Activated CD4-positive, alpha-beta memory T cell treated with anti-CD3 and anti-CD28 coated beads for 36 hours (primary cell): ENCODE measurements at places on chromosomes 3 and 15. TPM values are rescaled to one million over a fixed set of nuclear protein-coding genes. Genes with fewer than 3 reads are reported as not detected.

DNA sequence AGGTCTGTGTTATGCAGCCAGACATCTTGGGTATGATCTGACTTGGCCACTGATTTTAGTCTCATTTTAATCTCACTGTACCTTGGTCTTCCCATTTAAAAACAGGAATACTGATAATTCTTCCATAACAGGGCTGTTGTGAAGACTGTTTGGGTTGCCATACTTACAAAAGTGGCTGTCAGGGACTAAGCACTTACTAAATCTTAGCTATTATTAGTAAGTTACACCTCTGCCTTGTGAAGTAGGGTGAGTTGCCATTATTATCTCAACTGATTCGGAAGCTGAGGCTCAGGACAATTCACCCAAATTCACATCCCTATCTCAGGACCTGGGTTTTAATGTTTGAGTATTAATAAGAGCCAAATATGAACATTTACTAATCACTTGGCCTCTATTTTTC lies 12.7 kb downstream of the ZNF385D start:
- DNase-seq: no peak

DNA sequence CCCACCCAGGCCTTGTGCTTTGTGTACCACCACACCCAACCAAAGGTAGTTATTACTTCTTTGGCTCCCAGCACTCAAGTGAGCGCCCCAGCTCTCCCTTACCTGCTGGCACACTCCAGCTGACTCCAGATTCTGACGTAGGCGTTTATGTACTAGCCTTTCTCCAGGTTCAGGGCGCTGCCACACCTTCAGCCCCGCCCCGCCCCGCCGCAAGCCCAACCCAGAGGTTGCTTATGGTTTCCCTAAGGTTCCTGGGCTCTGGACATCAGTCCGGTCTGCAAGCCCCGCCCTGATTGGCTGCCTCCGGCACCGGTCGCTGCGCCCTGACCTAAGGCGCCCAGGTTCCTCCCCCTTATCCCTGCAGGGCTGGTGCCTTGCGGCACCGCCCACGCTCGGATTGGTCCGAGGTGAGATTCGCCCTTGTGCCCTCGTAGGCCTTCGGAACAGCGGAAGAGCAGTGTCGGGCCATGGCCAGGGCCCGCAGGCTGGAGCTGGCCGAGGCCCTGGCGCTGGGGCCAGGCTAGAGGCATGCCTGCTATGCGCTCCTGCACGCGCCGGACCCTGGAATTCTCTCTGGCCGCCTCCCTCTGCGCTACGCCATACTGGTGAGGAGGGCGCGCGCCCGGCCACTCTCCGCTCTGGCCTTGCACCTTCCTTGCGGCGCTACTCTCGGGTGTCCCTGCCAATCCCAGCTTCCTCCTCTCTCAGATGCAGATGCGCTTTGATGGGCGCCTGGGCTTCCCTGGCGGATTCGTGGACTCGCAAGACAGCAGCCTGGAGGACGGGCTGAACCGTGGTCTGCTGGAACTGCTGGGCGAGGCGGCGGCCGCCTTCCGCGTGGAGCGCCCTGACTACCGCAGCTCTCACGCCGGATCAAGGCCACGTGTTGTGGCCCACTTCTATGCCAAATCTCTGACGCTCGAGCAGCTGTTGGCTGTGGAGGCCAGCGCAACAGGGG lies 19.8 kb upstream of the NUDT16 start:
- peaks cover 12% of the 10 kb centered on the region for H3K4me1 ChIP-seq
- DNase-seq: peak; percentile 45
- no peak overlapping the region for H3K27ac ChIP-seq
- H3K36me3 ChIP-seq: no peaks in the 10 kb centered on the region
- peaks cover 41% of the 10 kb centered on the region for H3K27me3 ChIP-seq
- H3K4me3 ChIP-seq: peak overlapping the region; percentile 50

DNA sequence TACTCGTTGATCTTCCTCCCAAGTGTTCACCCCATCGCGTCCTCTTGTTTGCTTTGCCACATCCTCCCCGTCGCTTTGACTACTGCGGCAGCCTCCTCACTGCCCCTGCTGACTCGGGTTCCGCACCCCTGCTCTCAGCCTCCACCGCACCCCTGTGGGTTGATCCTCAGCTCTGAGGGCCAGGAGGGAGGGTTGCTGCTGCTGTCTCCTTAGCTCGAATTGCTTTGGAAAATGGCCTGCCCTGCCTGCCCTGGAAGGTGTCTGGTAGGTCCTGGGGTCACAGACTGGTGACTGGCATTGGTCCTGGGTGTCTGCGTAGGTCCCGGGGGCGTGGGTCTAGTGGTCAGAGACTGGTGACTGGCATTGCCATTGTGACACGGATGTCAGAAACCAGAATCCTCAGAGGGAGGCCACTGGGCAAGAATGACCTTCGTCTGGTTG lies 9.4 kb downstream of the MUC4 start:
- H3K36me3 ChIP-seq: no peaks in the 10 kb centered on the region
- H3K27ac ChIP-seq: no peak overlapping the region

The ALDH1L1 gene
- not detected for total RNA-seq

DNA sequence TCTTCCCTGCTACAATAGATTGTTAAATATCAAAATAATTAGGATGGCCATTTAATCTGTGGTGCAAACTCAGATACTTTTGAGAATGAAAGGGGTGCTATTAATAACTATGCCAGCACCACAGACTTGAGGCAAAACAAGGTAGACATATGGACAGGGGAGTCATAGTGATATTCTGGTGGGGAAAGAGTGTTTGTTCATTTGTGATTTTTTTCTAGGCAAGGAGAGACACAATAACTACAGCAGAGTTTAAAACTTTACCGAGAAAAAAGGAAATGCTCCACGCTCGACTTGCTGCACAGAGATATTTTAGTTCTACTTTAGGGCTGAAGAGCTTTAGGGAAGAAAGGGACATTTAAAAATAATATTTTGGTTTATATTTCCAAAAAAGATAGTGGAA lies 611.2 kb upstream of the GRM7 start:
- H3K4me1 ChIP-seq: no peaks in the 10 kb centered on the region
- no peaks in the 10 kb centered on the region for H3K27me3 ChIP-seq
- DNase-seq: no peak
- H3K4me3 ChIP-seq: no peak overlapping the region
- no peaks in the 10 kb centered on the region for H3K36me3 ChIP-seq
- no peak overlapping the region for H3K27ac ChIP-seq

DNA sequence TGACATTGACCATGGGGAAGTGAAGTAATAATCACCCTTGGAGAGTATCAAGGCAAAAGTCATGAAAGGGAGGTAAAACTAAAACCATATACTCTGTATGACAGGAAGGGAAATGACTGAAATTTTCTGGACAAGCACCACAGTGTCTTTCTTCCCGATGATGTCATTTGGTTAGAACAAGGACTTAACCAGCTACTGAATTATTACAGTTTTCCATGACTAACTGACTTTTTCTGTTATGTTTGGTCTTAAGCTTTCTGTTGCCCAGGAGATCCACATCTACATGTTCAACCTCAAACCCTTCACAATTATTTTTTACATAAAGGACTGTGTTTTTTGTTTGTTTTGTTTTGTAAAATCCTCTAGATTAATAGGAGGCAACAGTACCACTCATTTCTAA lies 191.9 kb upstream of the IL12A start:
- no peaks in the 10 kb centered on the region for H3K4me1 ChIP-seq
- H3K27me3 ChIP-seq: peaks cover 2% of the 10 kb centered on the region
- no peak overlapping the region for H3K4me3 ChIP-seq
- H3K36me3 ChIP-seq: no peaks in the 10 kb centered on the region
- no peak for DNase-seq
- no peak overlapping the region for H3K27ac ChIP-seq

GRCh38 chr3:63960048-63960711 lies 48.0 kb upstream of the SCAANT1 start:
- H3K27me3 ChIP-seq: no peaks in the 10 kb centered on the region
- H3K27ac ChIP-seq: peak overlapping the region; percentile 31
- H3K4me1 ChIP-seq: peaks cover 54% of the 10 kb centered on the region
- no peak overlapping the region for H3K4me3 ChIP-seq
- no peak for DNase-seq

The GUCA1C gene
- total RNA-seq: not detected

The ACAN gene
- not detected for total RNA-seq

DNA sequence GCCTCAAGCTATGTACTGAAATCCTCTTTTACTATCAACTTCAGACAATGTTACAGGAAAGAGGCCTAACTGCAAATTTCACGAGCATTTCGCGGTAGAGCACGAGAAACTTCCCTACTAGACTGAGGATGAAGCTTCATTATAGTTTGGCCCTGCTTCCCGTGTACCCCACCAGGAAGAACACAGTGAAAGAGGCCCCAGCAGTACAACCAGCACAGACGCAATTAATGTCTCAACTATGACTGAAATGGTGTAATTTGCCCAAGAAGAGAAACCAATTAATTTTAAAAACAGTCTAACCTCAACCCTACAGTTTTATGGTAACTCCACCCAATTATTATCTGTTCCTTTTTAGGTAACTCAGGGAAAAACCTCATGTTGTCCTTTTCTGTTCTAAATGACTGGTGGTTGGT lies 12.1 kb downstream of the CHSY1 start:
- H3K4me3 ChIP-seq: peak overlapping the region; percentile 31
- DNase-seq: no peak
- no peaks in the 10 kb centered on the region for H3K27me3 ChIP-seq
- peak overlapping the region; percentile 75 for H3K27ac ChIP-seq
- peaks cover 62% of the 10 kb centered on the region for H3K4me1 ChIP-seq

- peak overlapping the region; percentile 44 for H3K4me3 ChIP-seq
- no peaks in the 10 kb centered on the region for H3K27me3 ChIP-seq
- DNase-seq: peak; percentile 81
- no peaks in the 10 kb centered on the region for H3K36me3 ChIP-seq
- peaks cover 35% of the 10 kb centered on the region for H3K4me1 ChIP-seq
- H3K27ac ChIP-seq: peak overlapping the region; percentile 80
Observed at GRCh38 chr3:188060840-188061544, 93.0 kb upstream of the LPP start.

DNA sequence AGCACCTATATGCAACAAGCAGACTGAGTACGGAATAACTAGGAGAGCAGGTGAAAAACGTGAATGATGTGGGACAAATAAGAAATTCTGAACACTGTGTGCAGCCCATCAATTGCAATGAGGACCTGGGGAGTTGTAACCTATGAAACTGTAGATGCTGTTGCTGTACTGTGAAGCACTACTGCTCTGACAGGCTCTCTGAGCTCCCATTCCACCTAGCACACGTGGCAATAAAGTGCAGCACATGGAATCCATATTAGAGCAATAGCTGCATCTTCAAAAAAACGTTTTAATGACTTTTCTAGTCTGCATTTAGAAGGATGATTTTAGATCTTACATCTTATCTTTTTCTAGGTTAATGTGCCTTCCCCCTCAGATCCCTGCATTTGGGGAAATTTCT lies 748.7 kb upstream of the GOLIM4 start:
- no peak for DNase-seq
- H3K27ac ChIP-seq: no peak overlapping the region
- no peak overlapping the region for H3K4me3 ChIP-seq
- no peaks in the 10 kb centered on the region for H3K27me3 ChIP-seq
- H3K4me1 ChIP-seq: no peaks in the 10 kb centered on the region
- H3K36me3 ChIP-seq: no peaks in the 10 kb centered on the region

DNA sequence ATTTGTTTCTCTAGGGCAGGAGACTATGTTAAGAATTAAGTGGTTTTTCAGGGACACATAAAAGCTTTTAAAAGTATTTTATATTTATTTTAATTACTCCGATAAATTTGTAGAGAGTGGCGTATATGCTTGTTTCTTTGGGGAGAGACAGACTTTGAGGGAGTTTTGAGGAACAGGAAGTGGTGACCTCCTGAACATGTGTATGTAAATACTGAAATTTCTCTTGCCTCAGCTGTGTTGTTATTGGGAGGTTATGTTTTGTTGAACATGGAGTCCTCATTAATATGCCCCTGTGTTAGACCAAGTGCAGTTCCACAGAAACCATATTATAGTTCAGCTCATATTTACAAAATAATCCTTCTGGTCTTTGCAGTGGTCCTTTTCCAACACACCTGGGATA lies 41.8 kb upstream of the UTS2B start:
- H3K4me1 ChIP-seq: no peaks in the 10 kb centered on the region
- no peak overlapping the region for H3K27ac ChIP-seq
- no peaks in the 10 kb centered on the region for H3K27me3 ChIP-seq
- DNase-seq: no peak
- H3K4me3 ChIP-seq: no peak overlapping the region

The CPB1 gene
- total RNA-seq: not detected

DNA sequence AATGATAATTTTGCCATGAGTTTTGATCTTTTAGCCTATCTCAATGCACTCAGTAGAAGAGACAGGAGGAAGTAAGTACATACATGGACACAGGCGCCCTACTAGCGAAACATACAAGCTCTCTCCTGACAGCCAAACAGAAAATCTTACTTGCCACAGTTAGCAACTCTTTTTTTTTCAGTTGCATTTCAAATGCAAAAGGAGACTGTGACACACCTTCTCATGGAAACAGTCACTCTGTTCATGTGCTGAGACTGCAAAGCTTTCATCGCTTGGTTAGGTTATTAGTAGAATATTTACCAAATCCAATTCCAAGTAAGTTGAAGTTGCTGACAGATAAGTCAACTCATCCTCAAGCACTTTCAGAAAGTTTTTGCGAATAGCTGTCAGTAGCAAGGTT lies 223.3 kb downstream of the FOXP1 start:
- H3K4me1 ChIP-seq: peaks cover 78% of the 10 kb centered on the region
- DNase-seq: peak; percentile 53
- peaks cover 9% of the 10 kb centered on the region for H3K36me3 ChIP-seq
- H3K27me3 ChIP-seq: no peaks in the 10 kb centered on the region
- H3K27ac ChIP-seq: peak overlapping the region; percentile 89

The ZNF80 gene
- 0.33 TPM for total RNA-seq

DNA sequence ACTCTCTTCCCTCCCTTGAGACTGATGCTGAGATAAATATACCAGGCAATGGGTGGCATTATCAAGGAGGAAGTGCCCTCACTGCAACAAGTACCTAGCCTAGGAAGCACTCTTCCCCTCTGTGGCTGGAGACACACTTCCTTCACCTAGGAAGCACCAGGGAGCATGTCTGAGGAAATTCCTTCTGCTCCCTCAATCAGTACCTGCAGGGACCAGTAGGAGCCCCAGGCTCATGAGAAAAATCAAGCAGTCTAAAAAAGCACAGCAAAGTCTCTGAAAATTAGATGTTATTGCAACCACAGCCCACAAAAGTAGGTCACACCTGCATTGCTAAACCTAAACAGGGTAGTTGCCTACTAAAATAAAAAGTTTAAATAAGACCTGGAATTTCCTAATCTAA lies 78.2 kb upstream of the TRPM1 start:
- no peaks in the 10 kb centered on the region for H3K27me3 ChIP-seq
- peaks cover 20% of the 10 kb centered on the region for H3K4me1 ChIP-seq
- H3K4me3 ChIP-seq: no peak overlapping the region

The SERINC4 gene
- 0.15 TPM for total RNA-seq

DNA sequence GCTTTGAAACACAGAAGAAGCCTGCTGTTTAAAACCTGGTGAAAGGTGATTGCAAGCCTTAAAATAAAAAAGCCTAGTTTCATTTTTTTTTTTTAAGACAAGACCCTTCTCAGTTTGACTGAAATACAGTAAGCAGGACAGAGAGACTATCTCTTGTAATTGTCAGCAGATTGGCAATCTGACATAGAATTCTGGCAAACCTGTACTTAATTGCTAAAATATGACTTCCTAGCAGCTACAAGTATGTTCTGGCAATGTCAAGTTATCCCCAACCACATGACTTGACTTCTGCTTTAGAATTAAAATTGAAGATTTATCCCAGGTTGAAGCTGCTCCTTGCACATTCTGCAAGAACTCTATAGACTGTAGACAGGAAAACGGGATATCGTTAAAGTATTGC lies 232.8 kb upstream of the NR2F2 start:
- H3K27ac ChIP-seq: no peak overlapping the region
- no peaks in the 10 kb centered on the region for H3K36me3 ChIP-seq
- no peak for DNase-seq
- H3K4me3 ChIP-seq: no peak overlapping the region
- peaks cover 2% of the 10 kb centered on the region for H3K27me3 ChIP-seq
- no peaks in the 10 kb centered on the region for H3K4me1 ChIP-seq
